Caki2 (cell line): ENCODE measurements at places on chromosomes 16 and 17.
A peak's percentile ranks its signal among the peaks of the same experiment; 100 is the strongest.

GRCh38 chr16:88289968-88290401, 92.8 kb upstream of the ZNF469 start:
- DNase-seq: no peak

DNA sequence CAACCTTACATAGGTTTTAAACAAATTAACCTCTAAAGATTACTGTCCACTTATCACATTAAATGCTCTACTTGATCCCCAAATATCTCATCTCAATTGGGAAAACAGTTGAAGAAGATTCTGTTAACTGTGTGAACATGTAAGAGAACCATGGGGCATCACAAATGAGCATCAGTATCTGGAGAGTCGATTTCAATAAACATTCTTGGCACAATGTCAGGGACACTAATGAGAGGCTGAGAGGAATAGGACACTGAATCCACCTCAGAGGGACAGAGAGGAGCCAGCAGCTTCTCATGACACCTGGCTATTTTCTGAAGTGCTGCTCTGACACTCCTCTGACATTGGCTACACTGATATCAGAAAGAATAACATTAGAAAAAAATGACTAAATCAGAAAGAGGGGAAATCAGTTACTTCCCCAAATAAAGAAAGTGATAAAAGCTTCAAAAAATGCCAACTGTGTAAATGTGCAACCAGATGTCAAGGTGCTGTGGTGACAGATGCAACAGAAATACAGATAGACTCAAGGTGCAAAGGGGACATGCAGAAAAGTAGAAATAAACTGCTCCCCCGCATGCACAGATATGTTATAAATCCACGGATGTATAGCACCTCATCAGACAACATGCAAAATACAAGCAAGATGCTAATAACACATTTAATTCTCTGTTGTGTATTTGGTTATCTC, 67.4 kb downstream of the SNX11 start:
- DNase-seq: no peak

- DNase-seq: no peak
These were observed 39.3 kb upstream of the MARCHF10 start for GRCh38 chr17:62847426-62847825.

DNA sequence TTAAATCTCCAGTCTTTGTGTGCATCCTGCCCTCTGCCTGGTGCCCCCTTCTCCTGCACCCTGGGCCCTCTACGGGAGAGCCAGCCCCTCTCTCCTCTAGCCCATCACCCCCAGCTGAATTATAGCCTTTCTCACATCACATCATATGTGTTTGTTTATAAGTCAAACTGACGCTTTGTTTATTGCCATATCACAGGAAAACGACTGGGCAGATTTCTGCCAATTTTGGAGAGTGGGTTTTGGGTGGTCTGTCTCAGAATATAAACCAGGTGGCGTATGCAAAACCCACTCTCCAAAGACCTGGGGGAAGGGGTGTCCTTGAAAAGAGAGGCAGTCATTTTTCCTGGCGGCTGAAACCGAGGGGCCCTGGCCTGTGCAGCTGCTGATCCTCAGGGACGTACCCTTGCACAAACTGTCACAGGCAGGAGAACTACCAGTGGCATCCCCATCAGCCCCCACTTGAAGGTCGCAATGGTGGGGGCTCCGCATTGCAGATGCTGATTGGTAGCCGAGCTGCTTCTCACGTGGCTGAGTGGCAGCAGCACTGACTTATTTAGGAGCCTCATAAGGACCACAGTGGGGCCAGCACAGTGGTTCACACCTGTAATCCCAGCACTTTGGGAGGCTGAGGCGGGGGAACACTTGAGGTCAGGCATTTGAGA, 34.8 kb upstream of the CDC42EP4 start:
- DNase-seq: no peak

DNA sequence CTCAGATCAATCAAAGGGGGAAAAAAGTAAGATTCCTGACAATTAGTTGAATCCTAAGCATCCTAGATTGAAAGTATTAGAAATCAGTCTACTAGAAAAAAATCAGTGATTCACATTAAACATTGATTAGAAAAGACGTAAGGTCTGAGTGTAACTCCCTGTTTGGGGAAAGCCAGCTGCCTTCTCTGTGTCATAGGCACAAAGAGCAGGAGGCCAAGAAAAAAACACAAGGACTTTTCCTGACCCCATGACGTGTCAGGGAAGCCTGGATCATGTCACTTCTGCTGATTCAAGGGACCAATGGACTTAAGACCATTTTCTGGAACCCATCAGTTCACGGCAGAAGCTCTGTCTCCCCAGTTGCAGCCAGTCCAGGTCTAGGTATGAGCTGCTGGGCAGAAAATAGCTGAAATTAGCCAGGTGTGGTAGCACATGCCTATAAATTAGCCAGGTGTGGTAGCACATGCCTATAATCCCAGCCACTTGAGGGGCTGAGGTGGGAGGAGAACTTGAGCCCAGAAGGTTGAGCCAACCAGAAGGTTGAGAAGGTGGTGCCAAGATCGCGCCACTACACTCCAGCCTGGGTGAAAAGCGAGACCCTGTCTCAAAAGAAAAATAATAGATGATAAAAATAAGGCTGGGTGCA, 35.9 kb downstream of the RANBP10 start:
- no peak for DNase-seq

DNA sequence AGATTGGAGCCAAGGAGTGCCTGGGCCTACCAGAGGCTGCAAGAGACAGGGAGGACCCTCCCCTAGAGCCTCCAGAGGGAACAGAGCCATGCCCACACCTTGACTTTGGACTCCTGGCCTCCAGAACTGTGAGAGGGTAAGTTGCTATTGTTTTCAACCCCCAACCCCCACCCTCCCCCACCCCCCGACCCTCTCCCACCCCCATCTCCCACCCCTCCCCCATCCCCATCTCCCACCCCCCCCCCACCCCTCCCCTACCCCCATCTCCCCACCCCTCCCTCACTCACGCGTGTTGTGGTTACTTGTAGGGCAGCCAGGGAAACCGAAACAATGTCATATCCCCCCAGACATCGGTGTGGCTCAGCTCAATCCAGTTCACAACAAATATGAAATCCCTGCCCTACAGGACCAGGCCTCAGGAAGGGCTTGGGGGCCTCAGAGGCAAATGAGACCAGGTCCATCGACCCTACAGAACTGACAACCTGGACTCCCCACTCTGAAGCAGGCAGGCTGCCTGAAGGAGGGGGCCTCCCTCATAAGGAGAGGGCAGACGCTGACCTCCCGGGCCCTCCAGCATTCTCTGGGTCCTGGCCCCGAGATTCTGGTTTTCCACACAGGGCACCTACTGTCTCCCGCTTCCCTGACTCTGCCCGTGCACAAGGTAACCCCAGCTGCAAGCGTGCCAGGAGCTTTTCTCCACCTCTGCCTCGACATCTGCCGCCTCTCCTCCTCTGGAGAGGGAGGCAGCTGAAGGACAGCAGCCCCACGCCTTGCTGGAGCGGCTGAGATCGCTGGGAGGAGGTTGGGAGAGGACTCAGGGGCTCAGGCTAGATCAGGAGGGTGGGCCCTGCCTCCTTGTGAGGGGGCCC, 3.0 kb upstream of the ZCCHC14 start:
- DNase-seq: no peak

- DNase-seq: peak; percentile 6
These were observed 582.7 kb upstream of the PSMD7 start for GRCh38 chr16:73713778-73714495.
